ENCODE measurements at places on chromosomes 11 and 22.

- no peak for DNase-seq
Observed at GRCh38 chr11:63761931-63762653, 6.5 kb downstream of the ZFTA start.

GRCh38 chr11:118673361-118674081, 5.9 kb downstream of the TREH start:
- DNase-seq, result no peak

DNA sequence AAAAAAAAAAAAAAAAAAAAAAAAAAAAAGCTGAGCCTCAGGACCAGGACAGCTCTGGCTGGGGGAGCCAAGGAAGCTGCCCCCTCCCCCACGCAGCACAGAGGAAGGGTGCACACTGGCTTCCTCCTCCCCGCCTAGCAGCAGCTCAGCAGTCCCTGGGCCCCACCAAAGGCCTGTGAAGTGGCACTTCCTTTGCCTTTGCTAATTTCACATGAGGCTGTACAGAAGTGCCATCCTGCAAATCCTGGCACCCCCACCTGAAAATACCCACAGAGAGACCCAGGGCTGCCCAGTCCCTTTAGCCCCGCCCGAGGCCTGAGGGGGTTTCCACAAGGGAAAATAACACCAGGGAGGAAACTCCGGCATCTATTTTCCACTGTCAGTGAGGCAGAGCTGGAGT, 3.9 kb downstream of the RHOG start:
- no peak for DNase-seq

- no peak for DNase-seq
Observed at GRCh38 chr11:30125456-30125855, 105.4 kb upstream of the FSHB start.

DNA sequence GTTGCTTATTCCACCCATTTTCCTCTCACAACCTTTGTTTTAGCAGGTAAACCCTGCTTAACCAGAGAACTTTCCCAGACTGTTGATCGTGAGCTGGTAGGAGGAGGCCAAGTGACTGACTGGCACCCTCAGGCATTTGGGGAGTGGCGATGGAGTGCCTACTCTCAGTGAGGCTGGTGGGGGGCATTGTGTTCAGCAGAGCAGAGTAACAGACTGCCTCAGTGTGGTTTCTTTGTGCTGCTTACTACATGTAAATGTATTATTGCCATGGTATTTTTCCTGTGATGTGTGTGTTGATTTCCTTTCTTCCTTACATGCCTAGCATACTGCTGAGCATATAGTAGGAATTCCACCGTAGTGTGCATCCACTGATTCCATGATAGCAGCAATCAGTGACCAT, 2.6 kb downstream of the MARK2 start:
- DNase-seq, result no peak

GRCh38 chr11:30479899-30480298, 106.3 kb downstream of the MPPED2 start:
- no peak for DNase-seq

GRCh38 chr11:2794968-2795322, 90.6 kb downstream of the CDKN1C start:
- no peak for DNase-seq

DNA sequence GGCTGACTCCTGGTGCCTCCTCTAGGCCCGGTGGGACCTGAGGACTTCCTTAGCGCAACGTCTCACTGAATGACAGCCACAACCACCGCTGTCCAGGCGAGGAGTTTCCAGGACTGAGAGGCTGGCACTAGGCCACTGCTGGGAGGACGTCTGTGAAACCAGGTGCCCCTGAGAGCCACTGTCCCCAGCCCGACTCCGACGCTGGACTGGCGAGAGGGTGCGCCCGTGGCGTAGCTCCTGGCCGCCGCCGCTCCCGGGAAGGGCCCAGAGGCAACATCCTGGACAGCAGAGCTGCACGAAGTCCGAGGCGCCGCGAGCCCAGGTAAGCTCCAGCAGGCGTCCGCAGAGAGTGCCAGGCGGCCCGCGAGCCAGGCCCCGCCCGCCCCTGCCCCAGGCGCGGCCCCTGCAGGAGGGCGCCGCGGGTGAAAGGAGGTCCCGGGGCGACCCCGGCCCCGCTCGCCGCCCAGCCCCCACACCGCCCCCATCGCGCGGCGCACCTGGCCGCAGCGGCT, 525 bp downstream of the DGCR2 start:
- no peak for DNase-seq

- DNase-seq, result no peak
Observed at GRCh38 chr22:24437091-24437490, 9.7 kb downstream of the ADORA2A start.

DNA sequence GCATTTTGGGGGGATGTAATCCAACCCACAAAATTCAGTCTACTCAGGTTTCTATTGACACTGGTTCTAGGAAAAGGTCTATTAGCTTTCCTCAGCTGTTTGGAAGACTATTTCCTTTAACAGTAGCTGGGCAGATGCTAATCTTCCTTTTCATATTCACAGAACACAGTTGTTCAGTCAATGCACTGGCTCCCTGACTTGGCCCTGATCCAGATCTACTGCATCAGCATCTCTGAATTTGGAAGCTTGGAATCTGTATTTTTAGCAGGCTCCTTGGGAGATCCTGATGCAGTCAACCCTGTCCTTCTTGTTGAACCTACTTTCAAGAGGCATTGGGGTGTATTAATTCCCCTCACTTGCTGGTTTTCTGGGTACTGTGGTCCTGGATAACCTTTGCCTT, 6.3 kb downstream of the HTATIP2 start:
- DNase-seq, result no peak

- no peak for DNase-seq
Observed at GRCh38 chr11:34327804-34328631, 29.8 kb downstream of the ABTB2 start.

GRCh38 chr11:9574622-9575259, 1.3 kb downstream of the WEE1 start:
- no peak for DNase-seq

All from stimulated activated CD8-positive, alpha-beta memory T cell treated with anti-CD3 and anti-CD28 coated beads, Interleukin-7, amount 100 ng/mL, for 1 hour (primary cell).